ENCODE measurements at places on chromosomes 2 and 18. TPM values are rescaled to one million over a fixed set of nuclear protein-coding genes. Genes with fewer than 3 reads are reported as not detected.

GRCh38 chr2:84858937-84859336 is 21.9 kb downstream of the TRABD2A start:
- no peak for DNase-seq

Gene RFX8
- 0.73 TPM for polyA plus RNA-seq

DNA sequence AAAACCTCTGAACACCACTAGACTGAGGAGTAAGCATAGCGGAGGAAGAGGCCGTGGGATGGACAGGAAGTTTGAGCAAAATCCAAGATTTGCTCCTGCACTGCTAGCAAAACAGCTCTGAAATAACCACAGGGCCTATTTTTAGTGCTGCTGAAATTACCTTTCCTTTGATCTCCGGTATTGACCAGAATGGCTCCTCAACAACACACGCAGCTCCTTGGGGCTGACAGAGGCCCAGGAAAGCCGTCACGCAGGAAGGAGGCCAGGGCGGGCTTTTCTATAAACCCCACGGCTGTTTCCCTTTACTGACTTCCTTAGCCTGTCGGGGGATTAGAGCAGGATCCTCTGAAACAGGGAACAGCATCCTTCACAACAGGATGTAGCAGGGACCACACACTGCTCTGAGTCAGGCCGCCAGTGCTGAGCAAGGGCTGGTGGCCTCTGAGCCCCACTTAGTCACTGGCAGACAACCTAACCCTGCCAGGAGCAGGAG is 80.8 kb upstream of the LCLAT1 start:
- DNase-seq = no peak

Gene DTNA
- 18.7 TPM for polyA plus RNA-seq

Gene MEMO1
- 33.7 TPM for polyA plus RNA-seq

DNA sequence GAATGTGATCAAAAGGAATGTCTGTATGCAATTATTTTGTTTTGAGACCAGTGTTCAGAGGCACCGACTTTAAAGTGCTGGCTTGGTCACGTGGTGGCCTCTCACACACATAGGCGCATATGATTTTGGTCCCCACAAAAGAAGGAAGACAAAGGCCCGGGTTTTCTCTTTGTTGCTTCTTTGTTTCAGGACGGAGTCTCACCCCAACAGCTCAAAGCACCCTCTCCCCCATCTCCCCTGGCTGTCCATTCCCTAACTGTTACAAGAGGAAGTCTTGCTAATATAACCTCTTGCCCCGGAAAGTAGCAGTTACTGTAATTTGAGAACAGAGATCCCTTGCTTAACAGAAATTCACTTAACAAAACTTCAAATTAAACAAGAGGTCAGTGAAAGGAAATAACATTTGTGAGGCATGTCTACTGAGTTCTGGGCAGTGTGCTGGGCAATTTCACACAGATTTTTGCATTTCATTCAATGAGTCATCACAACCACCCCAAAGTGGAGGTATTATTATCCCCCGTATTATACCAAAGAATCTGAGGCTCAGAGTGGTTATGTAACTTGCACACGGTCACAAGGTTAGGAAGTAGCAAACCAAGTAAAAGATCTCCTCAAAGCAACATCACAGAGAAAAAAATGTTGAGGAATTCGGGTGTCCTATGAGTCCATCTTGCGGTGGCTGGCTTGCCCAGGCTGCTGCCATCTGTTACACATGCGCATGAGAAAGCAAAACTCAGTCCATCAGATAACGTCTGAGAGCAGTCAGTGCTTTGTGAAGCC is 75.8 kb downstream of the SDC1 start:
- DNase-seq = no peak

DNA sequence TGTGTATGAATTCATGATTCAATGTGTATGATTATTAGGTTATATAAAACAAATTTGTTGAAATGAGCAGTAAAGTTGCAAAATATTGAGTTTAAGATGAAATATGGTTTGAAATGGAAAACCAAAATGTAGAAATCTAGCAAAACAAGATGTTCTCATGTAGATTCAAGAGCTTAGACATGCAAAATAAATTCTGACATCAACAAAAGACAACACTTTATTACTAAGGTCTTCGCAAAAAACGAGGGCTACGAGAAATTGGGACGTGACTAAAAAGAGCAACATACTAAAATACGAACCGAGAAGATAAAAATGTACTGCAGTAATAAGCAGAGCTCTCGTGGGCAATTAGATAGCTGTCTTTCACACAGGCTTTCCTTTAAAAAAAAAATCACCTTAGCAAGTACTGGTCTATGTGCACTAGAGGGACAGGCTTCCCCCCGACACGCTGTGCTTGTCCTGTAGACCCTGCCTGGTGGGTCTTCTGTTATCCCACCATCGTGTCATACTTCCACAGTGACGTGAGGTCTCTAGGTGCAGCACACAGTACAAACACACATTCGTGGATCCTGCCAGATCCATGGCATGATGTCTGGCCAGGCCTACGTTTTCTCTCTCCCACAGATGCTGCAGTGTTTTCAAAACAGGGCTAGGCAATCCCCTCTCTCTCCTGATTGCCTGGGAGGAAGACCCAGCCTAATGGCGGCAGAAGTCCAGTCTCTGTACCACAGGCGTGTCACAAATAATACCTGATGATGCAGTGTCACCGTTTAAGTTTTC is 240.8 kb downstream of the TCF4 start:
- no peak for DNase-seq

- no peak for DNase-seq
Measured at GRCh38 chr2:171406044-171406443, 27.7 kb downstream of the METTL8 start.

Data from left renal cortex interstitium (tissue), 4 donors.